Nucleus accumbens (tissue), 56 donors: ENCODE measurements at places on chromosomes 3 and 15.

DNA sequence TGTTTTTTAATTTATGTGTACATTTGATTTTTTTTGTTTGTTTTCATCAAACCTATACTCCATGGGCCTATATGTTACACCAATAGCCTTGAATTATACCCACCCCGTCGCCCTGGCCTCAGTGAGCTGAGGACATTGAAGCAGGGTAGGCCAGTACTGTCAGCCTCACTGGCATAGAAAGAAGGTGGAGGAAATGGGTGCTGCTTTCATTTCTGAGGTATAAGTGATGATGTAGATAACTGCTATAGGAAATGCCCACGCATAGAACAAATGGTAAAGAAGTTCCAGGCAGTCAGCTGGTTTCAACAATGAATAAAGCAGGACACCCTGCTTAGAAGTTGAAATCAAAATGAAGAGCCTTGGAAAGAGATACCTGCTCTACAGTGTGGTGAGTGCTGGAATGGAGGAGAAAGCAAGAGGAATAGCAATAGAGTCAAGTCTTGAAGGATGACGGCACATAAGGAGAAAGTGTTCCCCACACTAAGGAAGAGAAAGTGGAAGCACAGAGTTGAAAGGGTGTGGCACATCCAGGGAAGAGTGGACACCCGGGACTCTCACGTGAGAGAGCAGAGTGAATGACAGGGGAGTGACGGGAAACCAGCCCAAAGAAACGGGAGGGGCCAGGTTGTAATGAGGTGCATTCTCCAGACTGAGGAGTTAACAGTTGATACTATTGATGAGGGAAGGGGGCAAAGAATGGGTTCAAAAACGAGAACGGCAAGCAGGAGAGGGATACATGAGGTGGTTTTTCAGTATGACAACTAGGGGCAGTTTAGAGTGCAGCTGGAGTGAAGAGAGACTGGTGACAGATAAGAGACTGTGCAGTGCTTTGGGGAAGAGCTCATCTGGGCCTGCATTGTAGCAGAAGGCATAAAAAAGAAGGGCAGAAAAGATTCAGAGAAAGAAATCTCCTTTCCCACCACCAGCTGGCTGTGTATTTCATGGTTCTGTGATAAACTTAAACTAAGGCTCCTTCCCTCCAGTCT is 70.5 kb downstream of the KLHL25 start:
- no peak for DNase-seq

DNA sequence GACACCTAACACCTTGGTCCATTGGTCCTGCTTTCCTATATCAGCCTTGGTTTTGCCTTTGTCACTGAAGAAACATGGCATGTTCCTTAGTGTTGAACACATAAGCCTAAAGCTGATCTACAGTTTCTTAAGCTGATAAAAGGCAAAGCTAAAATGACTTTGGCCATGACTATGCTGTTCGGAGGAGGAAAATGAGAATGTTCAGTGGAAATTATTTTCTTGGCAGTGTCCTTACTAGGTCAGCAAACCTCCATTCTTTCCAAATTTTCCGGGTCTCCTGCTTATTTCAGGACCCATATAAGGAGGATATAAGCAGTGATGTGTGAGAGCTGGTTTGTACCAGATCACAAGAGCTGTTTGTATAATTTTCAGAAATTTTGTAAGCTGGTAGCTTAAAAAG is 832.9 kb upstream of the CFAP20DC start:
- DNase-seq: no peak

- no peak for DNase-seq
These were observed 337.1 kb upstream of the LRRFIP2 start for GRCh38 chr3:37511463-37511920.

DNA sequence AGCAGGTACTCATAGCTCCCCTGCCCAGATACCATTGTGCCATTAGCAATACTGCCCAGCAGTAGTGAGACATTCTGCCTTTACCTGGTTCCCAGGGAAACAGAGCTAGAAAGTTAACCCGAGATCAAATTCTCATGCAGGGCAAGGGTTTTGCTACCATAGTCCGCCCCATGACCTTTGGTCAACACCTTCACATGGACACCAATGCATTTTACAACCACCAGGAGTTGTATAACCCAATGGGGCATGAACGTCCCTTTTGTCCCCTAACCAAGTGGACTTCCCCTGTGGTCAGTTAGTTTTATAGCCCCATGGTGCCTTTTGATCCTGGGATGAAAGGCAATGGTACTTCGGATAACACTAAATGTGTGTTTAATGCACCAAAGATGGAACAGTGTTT is 151.7 kb upstream of the IQSEC1 start:
- DNase-seq: no peak

DNA sequence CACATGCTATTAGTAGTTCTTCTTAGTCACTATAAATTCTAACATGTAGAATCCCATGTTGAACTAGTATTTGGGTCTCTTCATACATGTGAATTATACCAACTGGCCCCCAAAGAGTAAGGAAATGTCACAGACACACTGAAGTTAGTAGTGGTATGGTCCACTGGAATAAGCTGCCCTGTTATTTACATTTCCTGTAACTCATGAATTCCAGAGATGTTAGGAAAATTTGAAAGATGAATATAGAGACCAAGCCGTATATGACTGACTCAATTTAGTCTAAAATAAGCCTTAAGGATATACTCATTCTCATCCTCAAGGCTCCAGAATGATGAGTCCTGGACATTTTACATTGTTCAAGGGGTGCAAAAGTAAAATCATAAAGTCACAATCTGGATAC is 81.2 kb downstream of the FBXL22 start:
- DNase-seq: no peak

GRCh38 chr15:69538379-69538778 is 85.8 kb downstream of the RPLP1 start:
- DNase-seq: no peak

- no peak for DNase-seq
These were observed 14.5 kb upstream of the CFAP100 start for GRCh38 chr3:126380011-126380768.

GRCh38 chr15:41377978-41378377 is 24.3 kb downstream of the NDUFAF1 start:
- no peak for DNase-seq

GRCh38 chr15:25772500-25772899 is 90.6 kb downstream of the ATP10A start:
- DNase-seq: no peak

GRCh38 chr3:32734756-32735155 is 49.8 kb downstream of the CNOT10 start:
- no peak for DNase-seq

DNA sequence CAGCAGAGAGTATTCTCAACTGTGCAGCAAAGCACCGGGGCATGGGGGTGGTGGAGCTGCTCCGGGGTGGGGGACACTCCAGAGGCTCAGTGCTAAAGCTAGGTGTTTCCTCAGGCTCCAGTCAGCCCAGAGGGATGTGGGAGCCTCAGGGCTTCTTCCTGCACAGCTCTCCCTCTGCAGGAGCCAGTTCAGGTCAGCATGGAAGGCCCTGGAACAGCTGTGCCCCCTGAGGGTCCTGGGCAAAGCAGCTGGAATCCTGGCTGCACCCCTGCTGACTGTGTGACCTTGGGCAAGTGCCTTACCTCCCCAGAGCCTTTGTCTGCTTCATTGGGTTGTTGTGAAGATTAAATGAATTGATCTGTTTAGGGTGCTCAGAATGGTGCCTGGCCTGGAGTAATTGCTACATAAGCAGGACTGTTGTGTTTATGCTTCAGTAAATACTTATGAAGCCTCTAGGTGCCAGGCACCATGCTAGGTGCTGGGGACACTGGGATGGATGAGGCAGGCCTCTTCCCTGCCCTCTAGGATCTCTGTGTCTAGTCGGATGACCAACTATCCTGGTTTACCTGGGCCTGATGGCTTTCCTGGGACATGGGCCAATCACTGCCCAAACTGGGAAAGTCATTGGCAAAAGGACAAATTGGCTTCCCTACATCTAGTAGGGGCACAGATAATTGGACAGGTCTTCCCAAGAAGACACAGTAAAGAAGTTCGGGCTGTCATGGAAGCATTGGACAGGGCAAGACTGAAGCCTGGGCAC is 64.2 kb upstream of the LCTL start:
- no peak for DNase-seq

- no peak for DNase-seq
These were observed 23.9 kb downstream of the VGLL3 start for GRCh38 chr3:86967062-86967461.

DNA sequence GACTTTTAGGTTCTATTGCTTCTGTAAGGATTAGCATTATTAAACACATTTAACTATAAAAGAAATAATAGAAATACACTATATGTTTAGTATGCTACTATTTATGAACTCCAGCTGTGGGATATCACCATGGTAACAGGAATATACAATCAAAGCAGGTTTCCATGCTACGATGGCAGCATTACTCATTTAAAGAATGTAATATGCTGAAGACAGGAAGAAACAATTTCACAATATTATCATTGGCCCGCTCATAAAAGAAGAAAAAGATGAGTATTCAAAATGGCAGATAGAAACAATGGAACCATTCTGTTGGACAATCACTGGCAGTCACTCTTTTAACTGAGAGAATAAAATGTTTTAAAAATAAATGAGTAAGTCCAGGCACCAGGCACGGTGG is 153.4 kb downstream of the CBLB start:
- no peak for DNase-seq

DNA sequence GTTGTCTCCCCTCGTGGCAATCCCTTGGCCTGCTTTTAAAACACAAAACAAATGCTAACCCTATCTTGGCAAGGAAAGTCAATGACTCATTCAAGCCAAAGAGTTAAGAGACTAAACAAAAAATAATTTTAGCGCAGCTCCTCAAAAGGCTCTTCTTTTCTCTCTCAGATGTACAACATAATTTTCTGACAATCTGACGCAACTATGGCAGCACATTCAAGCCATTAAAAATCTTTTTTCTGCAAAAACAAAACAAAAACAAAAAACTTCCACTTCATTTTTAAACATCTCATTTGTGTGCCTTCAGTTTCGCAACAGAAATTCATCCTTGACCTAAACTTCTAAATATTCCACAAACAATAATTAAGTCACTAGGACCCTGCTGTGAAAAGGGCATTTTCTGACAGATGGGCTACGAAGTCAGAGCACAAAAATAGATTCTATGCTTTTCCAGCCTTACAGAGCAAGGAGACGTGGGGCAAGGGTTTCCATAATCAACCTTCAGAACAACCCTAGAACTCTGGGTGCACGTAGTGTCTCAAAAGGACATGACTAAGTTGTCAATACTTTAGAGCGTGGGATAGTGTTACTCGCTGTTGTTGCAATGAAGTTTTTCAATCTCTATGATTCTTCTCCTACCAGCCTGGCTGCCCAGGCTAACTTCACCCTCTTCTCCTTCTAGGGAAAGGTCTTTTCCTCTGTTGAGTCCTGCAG is 84.3 kb downstream of the MB21D2 start:
- no peak for DNase-seq

GRCh38 chr3:112403103-112403502 is 70.1 kb downstream of the CD200 start:
- no peak for DNase-seq

DNA sequence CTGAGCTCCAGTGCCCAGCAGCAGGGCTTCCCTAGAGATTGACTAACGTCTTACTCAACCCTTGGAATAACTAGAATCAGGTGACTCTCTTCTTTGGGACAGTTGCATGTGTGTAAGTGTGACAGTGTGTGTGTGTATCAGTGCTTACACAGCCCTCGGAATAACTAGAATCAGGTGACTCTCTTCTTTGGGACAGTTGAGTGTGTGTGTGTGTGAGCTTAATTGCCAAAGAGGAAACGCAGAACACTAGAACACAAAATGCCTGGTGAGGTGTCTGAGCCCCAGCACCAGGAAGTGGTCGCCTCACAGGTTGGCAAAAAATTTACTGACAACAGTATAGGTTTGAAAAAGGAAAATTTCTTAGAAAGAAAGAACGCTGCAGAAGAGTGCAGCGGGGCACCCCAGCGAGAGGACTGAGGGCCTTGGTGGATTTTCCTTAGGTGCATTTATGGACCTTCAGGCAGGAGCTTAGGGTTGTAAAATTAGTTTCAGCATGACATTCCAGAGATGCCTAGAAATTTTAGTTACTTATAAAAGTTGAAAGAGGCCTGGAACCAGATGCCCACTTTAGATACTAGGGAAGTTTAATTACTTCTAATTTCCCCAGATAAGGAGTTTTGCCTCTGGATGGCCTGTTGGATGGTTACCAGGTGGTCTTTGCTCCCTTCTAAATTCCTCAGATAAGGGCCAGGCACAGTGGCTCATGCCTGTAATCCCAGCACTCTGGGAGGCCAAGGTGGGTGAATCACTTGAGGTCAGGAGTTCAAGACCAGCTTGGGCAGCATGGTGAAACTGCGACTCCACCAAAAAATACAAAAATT is 3.7 kb upstream of the WDR82 start:
- DNase-seq: no peak

- no peak for DNase-seq
These were observed 33.9 kb downstream of the SCN10A start for GRCh38 chr3:38782148-38782547.

GRCh38 chr3:65521032-65521431 is 517.7 kb downstream of the MAGI1 start:
- DNase-seq: no peak

DNA sequence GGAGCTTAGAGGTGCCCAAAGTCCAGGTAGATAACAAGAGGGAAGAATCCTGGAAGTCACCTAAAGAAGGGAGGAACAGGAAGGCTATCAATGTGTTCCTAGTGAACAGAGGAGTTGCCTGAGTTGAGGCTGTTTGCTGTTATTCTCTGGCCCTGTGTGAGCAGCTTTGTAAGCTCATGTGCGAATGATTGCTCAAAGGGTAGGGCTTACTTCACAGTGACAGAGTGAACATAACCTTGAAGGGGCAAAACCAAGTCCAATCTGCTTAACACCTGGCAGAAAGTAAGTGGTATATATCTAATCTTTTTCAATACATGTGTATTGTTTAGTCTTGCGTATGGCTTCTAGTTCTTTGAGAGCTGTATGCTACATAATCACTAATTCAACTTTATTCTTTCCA is 1153.6 kb downstream of the TUSC7 start:
- DNase-seq: no peak

DNA sequence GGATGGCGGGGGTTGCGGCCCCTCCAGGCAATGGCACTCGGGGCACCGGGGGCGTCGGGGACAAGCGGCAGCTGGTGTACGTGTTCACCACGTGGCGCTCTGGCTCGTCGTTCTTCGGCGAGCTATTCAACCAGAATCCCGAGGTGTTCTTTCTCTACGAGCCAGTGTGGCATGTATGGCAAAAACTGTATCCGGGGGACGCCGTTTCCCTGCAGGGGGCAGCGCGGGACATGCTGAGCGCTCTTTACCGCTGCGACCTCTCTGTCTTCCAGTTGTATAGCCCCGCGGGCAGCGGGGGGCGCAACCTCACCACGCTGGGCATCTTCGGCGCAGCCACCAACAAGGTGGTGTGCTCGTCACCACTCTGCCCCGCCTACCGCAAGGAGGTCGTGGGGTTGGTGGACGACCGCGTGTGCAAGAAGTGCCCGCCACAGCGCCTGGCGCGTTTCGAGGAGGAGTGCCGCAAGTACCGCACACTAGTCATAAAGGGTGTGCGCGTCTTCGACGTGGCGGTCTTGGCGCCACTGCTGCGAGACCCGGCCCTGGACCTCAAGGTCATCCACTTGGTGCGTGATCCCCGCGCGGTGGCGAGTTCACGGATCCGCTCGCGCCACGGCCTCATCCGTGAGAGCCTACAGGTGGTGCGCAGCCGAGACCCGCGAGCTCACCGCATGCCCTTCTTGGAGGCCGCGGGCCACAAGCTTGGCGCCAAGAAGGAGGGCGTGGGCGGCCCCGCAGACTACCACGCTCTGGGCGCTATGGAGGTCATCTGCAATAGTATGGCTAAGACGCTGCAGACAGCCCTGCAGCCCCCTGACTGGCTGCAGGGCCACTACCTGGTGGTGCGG is 1.9 kb downstream of the CHST2 start:
- peak; percentile 21 for DNase-seq

- DNase-seq: no peak
These were observed 126.3 kb downstream of the DNAJB8 start for GRCh38 chr3:128340198-128340903.

- no peak for DNase-seq
These were observed 33.0 kb upstream of the PLSCR4 start for GRCh38 chr3:146283781-146284445.
